ENCODE measurements at places on chromosomes 7 and 10.
A peak's percentile ranks its signal among the peaks of the same experiment; 100 is the strongest.

- no peak for ATAC-seq
Observed at GRCh38 chr10:85537561-85537960, 829.0 kb downstream of the GRID1 start.

- no peak for ATAC-seq
Observed at GRCh38 chr7:47040795-47041347, 541.0 kb downstream of the TNS3 start.

GRCh38 chr10:110556296-110556695, 11.2 kb upstream of the SMC3 start:
- ATAC-seq = no peak

DNA sequence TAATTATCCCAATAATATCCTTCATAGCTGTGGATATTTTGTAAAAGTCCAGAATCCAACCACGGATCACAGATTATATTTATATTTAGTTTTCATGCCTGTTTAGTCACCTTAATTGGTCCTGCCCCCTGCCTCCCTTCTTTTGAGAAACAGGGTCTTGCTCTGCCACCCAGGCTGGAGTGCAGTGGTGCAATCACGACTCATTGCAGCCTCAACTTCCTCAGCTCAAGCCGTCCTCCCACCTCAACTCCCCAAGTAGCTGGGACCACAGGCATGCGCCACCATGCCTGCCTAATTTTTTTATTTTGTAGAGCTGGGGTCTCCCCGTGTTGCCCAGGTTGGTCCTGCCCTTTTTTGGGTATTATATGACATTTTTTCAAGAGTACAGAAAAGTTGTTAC, 129.4 kb downstream of the KAT6B start:
- no peak for ATAC-seq

- ATAC-seq = peak; percentile 73
Observed at GRCh38 chr10:118595598-118596425, at the start of gene PRLHR. Gene PRLHR (minus strand): TSS chr10:118595648. CDS start chr10:118595244, 404 bp downstream.

DNA sequence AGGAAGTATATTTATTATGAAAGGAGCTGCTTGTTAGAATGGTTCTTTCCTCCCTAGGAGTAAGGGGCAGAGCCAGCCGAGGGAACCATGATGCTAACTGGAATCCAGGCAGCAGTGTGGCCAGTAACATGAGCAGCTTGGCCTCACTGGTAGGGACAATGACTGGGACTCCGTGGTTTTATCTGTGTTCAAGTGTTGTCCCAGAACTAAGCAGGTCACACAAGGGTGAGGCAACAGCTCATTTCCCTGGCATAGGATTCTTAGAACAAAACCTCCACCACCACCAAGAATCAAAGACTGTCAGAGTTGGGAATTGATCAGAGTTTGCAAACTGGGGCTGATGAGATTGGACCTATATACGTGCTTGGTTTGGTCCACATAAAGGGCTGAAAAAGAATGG, 138.9 kb upstream of the COBL start:
- no peak for ATAC-seq

DNA sequence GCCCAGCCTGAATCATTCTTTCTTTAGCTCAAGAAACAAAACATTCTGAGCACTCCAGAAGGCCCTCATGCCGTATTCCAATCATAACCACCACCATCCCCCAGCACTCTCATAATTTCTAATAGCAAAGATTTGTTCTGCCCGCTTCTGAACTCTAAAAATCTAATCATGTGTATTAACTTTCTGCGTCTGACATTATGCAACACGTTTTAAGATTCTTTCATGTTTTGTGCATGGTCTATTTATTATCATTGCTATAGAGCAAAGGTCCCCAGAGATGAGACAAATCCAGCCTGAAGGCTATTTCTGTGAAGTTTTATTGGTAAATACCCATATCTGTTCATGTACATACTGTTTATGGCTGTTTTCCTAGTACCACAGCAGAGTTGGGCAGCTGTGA, 8.8 kb downstream of the GDI2 start:
- ATAC-seq = no peak

GRCh38 chr7:134630237-134630636, 16.4 kb upstream of the BPGM start:
- ATAC-seq = no peak
